Activated gamma-delta T cell treated with anti-CD3 and anti-CD28 coated beads, Interleukin-2, amount 50 U/mL, for 16 hours (primary cell): ENCODE measurements at places on chromosomes 4 and X.
A peak's percentile ranks its signal among the peaks of the same experiment; 100 is the strongest.

DNA sequence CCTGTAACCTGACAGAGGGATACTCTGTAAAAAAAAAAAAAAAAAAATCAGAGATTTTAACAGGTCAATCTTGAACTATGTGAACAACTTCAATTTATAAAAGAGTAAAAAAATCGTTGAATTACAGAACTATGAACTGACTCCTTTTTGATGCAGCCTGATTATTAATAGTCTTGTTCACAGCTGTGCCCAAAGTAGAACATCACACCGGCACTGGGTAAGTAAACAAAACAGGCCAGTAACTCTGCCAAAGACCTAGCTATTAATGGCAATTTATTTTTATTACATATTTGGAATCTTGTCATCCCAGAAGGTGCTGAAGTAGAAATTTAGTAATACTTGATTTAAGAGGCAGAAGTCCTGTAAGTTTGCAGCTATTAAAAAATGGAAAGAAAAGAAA lies 31.4 kb downstream of the CPE start:
- DNase-seq: no peak

- no peak for DNase-seq
These were observed 54.2 kb downstream of the SH3KBP1 start for GRCh38 chrX:19833034-19833677.

GRCh38 chr4:7777017-7777710 lies 162.5 kb downstream of the AFAP1 start:
- DNase-seq: no peak

- no peak for DNase-seq
These were observed 2.6 kb downstream of the PNCK start for GRCh38 chrX:153670748-153671588.

DNA sequence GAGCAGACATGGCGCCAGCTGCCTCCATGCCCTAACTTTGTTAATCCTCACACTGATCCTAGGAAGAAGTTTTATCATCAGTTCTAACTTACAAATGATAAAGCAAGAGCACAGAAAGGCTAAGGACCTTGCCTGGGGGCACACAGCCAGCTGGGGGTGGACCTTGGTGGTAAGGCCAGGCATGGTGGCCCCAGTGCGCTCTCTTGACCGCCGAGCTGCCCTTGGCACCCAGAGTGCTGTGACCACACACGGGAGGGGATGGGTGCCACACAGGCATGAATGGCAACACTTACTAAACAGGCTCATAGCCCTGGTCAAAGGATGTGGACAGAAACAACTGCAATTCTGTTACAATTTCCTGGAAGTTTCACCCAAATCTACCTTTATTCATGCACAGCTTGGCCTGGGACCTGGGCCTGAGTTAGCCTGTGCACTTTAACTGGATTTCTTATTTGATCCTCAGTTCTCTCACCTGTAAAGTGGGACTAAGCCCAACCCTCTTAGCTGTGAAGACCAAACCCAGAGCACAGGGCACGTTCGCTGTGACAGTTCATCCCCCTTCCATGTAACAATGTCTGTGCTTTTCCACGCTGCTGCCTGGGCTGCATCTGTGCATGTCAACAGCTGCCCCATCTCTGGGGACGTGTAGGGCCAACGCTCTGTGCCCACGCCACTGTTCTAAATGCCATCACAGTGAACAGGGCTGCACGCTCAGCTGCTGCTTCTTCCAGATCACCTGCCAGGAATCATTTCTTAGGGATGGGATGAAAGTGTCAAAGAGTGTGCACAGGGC lies 44.8 kb downstream of the ACOX3 start:
- no peak for DNase-seq

DNA sequence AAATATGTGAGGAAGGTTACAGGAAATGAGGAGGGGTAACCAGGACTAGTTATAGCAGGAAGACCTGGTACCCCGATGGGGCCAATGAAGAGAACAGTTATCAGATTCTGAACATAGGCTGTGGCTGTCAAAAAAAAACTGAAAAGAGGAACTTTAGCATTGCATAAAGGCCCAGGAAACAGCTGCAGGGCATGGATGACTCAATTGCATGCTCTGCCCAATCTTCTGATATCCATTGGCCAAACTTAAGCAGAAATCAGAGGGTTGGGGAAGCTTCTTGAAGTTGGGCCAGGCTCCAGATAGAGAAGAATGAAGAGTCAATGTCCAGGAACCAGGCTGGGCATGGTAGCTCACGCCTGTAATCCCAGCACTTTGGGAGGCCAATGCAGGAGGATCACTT lies 1222.4 kb upstream of the PRKX start:
- no peak for DNase-seq

DNA sequence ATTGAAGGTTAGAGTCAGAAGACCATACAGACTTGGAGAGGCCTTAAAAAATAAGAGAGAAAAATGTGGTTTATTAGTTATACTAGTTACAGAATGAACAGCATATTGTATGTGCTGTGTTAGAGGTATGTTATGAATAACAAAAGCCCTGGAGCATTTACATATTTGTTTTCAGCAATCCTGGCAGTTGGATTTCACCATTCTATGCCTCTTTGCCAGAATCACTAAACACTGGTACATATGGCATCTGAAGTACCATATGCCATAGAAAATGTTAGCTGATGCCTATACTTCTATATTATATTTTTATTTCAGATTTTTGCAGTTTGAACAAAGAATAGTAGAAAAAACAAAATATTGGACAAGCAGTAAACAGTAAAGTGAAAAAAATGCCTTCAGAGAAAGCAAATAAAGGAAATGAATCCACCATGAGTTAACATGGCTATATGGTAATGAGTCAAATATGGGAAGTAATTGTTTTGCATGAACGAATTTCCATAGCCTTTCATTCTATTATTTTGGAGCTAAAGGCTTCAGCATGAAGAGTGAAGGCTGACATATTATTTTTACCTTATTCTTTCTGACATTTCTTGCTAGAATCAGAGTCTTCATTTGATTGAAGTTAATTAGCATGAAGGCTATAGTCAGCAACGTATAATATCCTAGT lies 41.9 kb upstream of the PRDM8 start:
- no peak for DNase-seq

GRCh38 chr4:2075171-2075986 lies 16.3 kb downstream of the NAT8L start:
- no peak for DNase-seq

DNA sequence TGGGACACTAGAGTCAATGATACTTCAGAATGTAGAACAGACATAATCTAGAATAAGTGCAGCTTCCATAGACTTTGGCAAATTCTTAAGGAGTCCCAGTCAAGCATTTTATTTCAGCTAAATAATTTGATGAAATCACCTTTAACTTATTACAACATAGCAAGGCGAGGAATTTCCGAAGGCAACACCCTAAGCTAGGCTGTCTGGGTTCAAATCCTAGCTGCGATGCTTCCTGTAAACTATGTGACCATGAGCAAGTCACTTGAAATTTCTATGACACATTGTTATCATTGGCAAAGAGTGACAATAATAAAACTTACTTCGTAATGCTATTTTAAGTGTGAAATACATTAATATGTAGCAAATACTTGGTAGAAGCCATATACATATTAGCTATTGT lies 679.1 kb downstream of the DMD start:
- DNase-seq: no peak

DNA sequence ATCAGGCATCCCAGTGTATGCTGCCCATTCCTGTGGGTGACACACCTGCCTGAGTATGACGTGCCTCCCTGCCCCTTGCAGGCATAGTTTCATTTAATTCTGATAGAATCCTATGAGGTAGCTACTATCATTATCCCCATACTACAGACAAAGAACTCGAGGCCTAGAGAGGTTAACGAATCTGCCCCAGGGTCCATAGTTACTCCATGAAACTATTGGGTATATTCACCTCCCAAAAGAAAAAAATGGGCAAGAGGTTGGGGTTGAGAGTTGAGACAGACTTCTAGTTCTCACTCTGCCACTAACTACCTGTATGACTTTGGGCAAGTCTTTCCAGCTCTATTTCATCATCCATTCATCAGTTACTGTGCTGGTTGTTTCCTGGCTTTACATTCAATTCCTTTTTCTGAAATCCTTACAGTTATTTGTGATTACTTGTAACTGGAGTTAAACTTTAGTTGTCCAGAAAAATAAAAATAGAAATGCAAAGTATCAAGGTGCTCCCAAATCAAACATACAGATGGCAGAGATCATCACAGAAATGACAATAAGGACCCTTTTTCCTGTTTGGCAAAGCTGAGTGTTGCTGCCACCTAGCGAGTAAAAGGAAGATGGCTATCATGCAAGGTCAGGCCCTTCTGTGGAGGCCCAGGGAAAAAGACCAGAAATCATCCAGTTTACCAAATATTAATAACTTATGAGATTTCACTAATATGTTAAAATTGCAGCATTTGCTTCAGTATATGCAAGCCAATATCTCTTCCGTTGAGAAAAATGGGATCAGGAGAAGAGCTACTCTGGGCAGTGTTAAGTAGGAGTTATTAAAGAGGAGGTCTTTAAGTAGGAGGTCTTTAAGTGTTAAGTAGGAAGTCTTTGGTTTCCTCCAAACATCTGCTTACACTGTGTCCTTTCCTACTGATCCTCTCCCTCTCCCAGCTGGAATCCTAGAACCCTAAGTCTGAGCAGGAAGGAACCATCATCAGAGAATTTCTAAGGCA lies 17.1 kb upstream of the MAP7D3 start:
- peak; percentile 31 for DNase-seq

DNA sequence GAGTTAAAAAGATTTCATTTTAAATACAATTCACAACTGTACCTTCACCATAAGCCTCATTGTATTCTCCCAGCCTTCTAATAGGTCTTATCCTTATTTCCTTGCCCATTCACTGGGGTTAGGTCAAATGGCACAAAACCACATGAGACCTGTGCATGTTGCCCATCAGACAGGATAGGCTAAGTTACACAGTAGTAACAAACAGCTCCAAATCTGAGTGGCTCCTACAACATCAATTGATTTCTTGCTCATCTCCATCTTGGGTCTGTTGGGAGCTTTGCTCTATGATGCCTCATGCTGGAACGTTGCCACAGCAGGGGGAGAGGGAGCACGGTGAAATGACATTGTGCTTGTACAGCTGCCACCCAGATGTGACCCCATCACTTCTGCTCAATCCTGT lies 70.6 kb downstream of the DHX15 start:
- DNase-seq: no peak

DNA sequence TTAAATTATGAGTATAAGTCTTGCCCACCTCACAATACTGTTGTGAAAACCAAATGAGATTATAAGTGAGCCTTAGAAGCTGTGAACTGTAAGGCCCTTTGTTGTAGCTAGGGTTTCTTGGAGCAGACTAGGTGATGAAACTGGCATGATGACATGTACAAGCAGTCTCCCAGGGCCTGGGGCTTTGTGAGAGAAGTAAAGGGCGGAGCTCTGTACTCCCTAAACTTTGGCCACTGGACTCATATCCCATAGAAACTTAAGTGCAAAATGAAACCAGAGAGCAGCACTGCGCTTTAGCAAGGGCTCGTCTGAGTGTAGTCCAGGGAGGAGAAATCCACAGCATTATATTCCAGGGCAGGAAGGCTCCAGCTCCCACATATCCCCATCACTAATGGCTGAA lies 385.6 kb upstream of the FGF16 start:
- DNase-seq: no peak

- no peak for DNase-seq
These were observed 176.4 kb downstream of the EFHC2 start for GRCh38 chrX:44167116-44167515.

DNA sequence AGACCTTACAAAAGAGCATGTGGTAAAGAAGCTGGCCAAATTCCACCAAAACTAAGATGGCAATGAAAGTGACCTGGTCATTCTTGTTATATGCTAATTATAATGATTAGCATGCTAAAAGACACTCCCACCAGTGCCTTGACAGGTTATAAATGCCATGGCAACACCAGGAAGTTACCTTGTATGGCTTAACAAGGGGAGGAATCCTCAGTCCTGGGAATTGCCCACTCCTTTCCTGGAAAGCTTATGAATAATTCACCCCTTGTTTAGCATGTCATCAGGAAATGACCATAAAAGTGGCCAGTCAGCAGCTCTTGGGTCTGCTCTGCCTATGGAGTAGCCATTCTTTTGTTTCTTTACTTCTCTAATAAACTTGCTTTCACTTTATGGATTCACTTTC lies 87.9 kb downstream of the UPRT start:
- DNase-seq: no peak

- DNase-seq: no peak
These were observed 163.9 kb upstream of the SLC7A11 start for GRCh38 chr4:138405934-138406567.

DNA sequence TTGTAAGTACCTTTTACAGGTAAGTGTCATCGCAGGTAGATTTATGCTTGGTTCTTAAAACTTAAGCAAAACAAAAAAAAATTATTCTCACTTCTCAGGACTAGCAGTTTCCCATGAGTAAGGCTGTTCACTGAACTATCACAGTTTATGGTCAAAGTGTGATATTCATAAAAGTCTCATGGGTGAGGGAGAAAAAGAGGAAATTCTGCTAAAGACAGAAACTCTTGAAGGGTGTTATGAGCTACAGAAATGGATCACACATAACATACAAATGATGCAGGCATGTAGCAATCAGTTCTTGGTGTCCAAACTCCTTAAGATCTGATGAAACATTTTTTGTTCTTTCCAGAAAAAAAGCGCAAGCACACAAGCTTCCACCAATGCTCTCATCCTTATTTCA lies 8.5 kb downstream of the RAB9A start:
- DNase-seq: no peak

- no peak for DNase-seq
These were observed 240.5 kb upstream of the HS3ST1 start for GRCh38 chr4:11669156-11669555.

- no peak for DNase-seq
These were observed 1467.4 kb downstream of the C4orf33 start for GRCh38 chr4:130563185-130563888.

DNA sequence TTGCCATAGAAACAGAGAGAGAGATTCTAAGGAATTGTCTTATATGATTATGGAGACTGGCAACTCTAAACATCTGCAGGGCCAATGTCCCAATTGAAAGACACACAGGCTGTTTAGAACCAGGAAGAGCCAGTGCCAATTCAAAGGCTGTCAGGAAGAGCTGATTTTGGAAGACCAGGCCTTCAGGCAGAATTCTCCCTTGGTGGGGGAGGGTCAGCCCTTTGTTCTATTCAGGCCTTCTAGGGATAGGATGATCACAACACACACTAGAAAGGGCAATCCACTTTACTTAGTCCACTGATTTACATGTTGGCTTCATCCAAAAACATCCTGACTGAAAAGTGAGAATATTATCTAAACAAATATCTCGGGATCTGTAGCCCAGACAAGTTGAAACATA lies 15.2 kb downstream of the C4orf46 start:
- DNase-seq: no peak

GRCh38 chr4:153527690-153528089 lies 61.5 kb downstream of the TMEM131L start:
- no peak for DNase-seq

- no peak for DNase-seq
These were observed 1825.1 kb upstream of the IGFBP7 start for GRCh38 chr4:58935332-58935731.
